ENCODE measurements at places on chromosomes 13 and 19.
A peak's percentile ranks its signal among the peaks of the same experiment; 100 is the strongest.

DNA sequence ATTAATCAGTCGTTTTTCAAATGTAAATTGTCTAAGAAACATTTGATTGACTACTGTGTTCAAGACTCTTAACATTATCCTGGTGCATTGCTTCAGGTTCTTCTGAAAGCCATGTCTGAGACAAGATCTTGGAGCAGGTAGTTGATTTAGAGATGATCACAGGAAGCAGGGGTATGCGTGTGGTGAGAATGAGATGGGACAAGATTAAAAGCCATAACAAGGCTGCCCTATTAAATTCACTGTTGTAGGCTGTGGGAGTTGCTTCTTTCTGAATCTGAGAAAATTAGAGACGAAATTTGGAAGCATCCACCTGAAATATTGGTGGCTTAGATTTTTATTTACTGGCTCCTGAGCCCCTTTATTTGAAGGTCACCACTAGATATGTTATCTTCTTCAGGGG, 687.4 kb upstream of the SLITRK6 start:
- DNase-seq = no peak

DNA sequence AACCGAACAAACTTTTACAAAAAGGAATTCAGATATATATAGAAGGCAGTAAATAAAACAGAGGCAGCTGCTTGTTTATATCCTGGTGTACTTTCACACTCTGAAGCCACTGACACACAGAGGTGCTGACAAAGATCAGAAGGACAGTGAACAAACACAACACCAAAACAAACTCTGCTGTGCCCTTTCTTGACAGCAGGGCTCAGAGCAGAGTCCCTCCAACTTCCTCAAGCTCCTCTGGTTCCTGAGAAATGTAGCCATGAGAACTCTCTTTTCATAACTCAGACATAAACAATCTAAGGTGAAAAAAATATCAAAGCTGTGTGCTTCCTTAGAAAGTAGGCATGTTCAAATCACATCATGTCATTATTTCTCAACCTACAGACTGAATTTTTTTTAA, 1052.8 kb upstream of the SPRY2 start:
- no peak for DNase-seq

- no peak for DNase-seq
Observed at GRCh38 chr13:109479534-109479933, 306.8 kb downstream of the IRS2 start.

DNA sequence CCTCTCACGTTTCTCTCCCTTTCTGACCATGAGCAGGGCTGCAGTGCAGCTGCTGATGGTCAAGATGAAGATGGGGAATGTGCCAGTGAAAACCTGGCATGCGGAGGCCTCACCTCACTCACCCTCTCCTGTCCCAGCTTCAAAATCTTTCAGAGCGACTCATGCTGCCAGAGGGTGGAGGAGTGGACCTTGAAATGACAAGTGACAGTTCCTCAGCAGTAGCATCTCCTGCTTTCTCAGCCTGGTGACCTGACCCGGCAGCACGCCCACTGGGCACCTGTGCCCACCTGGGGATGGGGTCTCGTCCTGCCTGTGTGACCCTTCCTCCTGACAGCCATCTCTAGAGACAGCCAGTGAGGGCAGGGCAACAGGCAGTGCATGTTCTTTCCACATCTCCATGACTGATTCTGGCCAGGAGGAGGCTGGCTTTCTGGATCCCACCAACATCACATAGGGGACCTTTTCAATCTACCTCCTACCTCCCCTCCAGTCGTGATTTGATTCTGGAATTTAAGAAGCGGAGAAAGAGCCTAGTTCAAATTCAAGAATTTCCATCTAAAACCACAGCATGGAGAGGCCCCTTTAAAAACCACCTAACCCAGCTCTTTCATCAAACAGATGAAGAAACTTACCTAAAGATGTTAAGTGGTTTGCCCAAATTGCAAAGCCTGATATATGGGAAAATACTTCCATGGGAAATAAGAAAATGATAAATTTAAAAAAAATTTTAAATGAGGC, 45.8 kb downstream of the RFX2 start:
- DNase-seq = no peak

GRCh38 chr19:33906578-33907335, 110.1 kb downstream of the KCTD15 start:
- no peak for DNase-seq

DNA sequence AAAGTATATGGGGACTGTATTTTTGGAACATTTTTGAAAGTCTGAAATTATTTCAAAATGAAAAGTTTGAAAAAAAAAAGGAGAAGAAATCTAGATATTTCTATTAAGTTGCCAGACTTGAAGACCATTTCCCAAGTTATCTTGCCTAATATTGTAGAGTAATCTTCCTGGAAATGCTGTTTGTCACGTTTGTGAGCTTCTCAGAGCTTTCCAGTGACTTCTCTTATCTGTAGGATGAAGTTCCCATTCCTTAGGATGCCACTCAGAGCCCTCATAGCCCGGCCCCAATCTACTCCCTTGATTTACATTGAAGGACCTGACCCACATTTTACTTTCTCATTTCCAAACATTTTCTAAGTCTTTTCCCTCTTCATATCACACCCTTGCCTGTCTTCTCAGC, 23.6 kb downstream of the CEACAM8 start:
- no peak for DNase-seq

DNA sequence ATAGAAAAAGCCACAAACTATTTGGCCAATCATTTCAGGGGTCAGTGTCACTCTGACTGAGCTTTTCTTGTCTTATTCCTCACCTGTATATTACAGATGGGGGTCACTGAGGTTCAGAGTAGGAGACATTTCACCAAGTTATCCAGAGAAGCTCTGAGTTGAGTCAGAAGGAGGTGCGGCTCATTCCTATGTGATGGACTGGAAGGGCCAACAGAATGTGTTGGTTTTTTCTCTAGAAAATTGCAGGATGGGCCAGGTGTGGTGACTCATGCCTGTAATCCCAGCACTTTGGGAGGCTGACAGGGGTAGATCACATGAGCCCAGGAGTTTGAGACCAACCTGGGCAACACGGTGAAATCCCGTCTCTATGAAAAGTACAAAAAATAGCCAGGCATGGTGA, 24.5 kb upstream of the ZNF83 start:
- DNase-seq = no peak

GRCh38 chr13:31124204-31124603, 37.5 kb downstream of the HSPH1 start:
- DNase-seq = no peak

DNA sequence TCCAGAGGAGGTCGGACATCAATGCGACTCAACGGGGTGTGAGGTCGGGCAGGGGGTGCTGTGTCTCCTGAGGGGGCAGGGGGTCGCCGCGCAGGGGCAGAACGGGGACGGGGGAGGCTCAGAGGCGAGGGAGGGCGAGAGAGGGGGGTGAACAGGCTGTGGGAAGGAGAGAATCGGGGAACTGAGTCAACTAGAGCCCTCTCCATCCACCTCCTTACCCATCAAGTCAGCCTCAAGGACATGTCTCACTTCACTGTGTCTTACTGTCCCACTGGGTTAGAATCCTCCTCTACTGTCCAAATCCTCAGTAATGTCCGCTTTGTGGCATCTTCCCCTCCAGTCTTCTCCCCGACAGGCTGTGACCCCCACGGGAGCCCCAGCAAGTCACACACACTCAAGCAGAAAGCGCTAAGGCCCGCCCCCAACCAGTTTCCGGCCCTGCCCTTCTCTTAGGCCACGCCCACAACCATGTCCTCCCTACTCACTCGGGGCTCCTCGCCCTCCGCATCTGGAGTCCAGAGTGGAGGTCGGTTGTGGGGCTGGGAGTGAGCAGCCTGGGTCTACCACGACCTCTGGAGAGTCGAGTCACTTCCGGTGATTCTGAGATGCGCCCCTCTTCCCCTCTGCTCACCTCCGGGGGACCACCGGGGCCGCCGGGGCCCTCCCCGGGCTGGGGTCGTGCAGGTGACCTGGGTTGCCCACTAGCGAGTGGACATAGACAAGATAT, 9.3 kb downstream of the PLEKHA4 start:
- DNase-seq = no peak

- no peak for DNase-seq
Observed at GRCh38 chr13:22726726-22727125, 454.1 kb upstream of the SGCG start.

GRCh38 chr13:66803013-66803807, 426.9 kb downstream of the PCDH9 start:
- DNase-seq = no peak

- DNase-seq = no peak
Observed at GRCh38 chr13:67792151-67792676, 562.1 kb upstream of the PCDH9 start.

GRCh38 chr19:39858541-39858940, 12.4 kb upstream of the FBL start:
- no peak for DNase-seq

GRCh38 chr13:110517505-110518225, 43.9 kb downstream of the RAB20 start:
- DNase-seq = no peak

- DNase-seq = peak; percentile 70
Observed at GRCh38 chr19:55353803-55354697, 469 bp downstream of the COX6B2 start.

GRCh38 chr19:21789466-21790085, 22.2 kb upstream of the ZNF100 start:
- no peak for DNase-seq

GRCh38 chr19:48671446-48671995, 1.3 kb downstream of the NTN5 start:
- no peak for DNase-seq

DNA sequence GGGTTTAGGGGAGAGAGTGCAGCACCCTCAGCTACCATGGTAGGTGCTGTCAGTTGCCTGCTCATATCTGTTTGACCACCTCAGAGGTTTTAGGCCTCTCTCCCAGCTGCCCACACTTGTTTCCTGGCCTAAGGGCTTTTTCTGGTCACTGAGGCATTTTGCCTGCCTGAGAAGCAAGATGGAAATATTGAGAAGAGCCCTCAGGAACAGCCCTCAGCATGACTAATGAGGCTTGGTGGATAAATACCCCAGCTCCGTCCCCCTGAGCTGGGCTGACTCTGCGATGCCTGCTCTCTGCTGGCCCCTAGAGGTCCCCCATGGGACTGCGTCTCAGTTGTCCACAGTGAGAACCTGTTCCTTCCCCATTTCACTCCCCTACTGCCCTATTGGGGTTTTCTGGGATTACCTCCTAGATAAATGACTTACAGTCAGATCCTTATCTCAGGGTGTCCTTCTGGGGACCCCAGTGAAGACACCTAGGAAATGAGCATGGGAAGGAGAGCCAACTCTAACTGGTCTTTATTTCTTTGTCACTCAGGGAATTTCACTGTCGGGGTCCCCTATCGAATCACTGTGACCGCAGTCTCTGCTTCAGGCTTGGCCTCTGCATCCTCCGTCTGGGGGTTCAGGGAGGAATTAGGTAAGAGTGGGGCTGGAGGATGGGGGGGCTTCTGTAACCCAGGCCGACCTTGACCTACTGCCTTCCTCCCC, 13.3 kb downstream of the PALM3 start:
- no peak for DNase-seq

- no peak for DNase-seq
Observed at GRCh38 chr19:46056536-46056935, 15.7 kb upstream of the IGFL4 start.

- no peak for DNase-seq
Observed at GRCh38 chr13:95388420-95389079, 87.3 kb upstream of the ABCC4 start.

DNA sequence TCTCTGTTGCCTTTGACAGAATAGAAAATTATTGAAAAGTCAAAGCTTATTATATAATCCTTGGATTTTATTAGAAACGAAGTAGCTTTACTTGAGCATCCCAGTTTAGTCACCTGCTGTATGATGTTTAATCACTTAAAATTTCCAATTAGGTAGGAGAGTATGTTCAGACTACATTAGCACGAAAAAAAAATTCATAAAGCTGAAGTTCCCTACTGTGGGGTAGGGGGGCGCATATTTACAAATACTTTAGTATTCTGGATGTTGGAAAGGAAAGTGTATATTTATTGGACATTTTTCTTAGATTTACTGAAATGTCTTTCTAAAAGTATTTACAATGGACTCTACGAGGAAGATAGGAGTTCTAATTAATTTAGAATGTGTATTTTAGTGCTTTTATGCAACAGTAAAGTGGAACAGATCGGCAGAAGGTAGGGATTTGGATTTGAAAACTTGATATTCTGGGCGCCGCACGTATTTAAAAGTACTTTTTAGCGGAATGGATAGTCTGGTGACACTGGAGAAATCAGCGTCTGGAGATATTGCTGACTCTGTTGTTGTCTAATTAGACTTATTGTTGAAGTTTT, 1.9 kb downstream of the CDK8 start:
- DNase-seq = no peak

- no peak for DNase-seq
Observed at GRCh38 chr13:50141375-50141975, 126.2 kb downstream of the KCNRG start.

DNA sequence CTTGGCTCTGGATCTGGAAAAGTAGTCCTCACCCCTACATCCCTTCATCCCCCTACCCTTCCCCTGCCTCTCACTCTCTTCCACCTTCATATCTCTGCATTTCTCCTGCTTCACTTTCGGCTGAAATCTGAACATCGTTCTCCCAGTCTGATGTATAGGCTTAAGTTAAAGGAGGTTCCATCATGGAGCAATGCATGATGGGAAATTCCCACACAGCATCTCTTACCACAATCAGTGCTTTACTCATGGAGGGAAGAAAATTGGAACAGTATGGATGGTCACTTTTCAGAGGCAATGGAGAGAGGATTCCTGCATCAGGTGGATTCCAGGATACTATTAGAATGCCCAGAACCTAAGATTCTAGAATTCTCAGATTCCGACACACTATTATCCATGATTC, 6.1 kb upstream of the KLK8 start:
- no peak for DNase-seq

- DNase-seq = no peak
Observed at GRCh38 chr13:71722206-71722605, 144.8 kb downstream of the DACH1 start.

DNA sequence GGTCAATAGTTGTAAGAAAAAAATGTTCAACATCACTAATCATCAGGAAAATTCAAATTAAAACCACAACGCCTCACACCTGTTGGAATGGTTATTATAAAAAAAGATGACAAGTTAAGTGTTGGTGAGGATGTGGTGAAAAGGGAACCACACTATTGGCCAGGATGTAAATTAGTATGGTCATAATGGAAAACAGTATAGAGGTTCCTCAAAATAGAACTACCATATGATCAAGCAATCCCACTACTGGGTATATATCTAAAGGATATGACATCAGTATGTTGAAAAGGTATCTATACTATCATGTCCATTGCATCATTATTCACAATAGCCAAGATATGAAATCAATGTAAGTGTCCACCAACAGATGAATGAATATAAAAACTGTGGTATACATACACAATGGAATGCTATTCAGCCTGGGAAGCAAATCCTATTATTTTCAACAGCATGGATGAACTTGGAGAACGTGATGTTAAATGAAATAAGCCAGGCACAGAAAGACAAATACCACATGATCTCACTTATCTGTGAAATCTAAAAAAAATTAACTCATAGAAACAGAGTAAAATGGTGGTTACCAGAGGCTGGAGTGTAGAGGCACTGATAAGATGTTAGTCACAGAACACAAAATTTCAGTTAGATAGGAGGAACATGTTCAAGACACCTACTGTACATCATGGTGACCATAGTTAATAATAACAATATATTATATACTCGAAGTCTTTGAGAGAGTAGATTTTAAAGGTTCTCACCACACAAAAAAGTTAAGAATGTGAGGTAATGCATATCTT, 56.6 kb downstream of the TBC1D4 start:
- DNase-seq = no peak

All from RWPE2 (cell line).